ENCODE measurements at places on chromosomes 2 and 18. TPM values are rescaled to one million over a fixed set of nuclear protein-coding genes. Genes with fewer than 3 reads are reported as not detected.

Gene C2orf78
- total RNA-seq = not detected

Gene SLC38A11
- total RNA-seq = 5.4 TPM

Gene CRYGD
- not detected for total RNA-seq

- DNase-seq = peak; percentile 73
Observed at GRCh38 chr2:181308766-181309515, 148.2 kb upstream of the ITGA4 start.

DNA sequence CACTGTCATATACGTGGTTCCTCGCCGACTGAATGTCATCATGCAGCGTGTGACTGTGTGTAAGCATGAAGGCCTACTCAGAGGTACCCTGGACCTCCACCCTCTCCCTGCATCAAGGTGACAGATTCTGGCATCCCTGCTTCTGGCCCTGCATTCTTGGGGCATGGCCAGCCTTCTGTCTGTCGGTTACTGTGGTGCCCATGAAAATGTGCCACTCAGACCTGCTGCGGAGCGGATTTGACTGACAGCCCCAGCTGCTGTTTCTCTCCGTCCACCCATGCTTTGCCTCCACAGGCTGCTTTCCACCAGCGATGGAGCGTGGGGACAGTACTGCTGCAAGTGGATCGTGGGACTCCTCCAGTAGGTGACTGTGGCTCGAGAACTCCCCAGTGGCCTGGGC lies 9.6 kb downstream of the TMEM177 start:
- no peak for DNase-seq

- DNase-seq = no peak
Observed at GRCh38 chr18:54517521-54517920, 73.5 kb upstream of the DYNAP start.

GRCh38 chr2:186820303-186820702 lies 28.7 kb downstream of the ZSWIM2 start:
- no peak for DNase-seq

- DNase-seq = no peak
Observed at GRCh38 chr2:216557820-216558219, 59.2 kb downstream of the RPL37A start.

- DNase-seq = no peak
Observed at GRCh38 chr18:48003426-48004349, 73.2 kb upstream of the SMAD2 start.

- DNase-seq = no peak
Observed at GRCh38 chr18:44732238-44732563, 51.5 kb downstream of the SETBP1 start.
